ENCODE measurements at places on chromosomes 16 and 17.

DNA sequence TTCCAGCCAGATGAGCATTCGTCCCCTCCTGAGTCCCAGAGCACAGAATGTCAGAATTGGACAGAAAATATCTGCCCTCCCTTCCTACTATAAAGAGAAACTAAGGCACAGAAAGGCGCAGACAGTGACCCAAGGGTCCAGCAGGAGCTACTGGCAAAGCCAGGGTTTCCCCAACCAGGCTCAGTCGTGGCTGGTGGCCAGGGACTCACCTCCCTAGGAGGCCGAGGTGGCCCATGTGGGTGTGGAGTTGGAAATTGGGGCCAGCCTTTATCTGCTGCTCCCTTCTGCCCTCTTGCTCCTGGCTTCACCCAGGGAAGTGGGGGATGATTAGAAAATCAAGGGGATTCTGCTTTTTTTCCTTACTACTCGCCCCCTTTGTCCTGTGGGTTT is 1.1 kb downstream of the DRC7 start:
- DNase-seq = no peak

- no peak for DNase-seq
Observed at GRCh38 chr17:29789196-29790170, 140.5 kb downstream of the SSH2 start.

DNA sequence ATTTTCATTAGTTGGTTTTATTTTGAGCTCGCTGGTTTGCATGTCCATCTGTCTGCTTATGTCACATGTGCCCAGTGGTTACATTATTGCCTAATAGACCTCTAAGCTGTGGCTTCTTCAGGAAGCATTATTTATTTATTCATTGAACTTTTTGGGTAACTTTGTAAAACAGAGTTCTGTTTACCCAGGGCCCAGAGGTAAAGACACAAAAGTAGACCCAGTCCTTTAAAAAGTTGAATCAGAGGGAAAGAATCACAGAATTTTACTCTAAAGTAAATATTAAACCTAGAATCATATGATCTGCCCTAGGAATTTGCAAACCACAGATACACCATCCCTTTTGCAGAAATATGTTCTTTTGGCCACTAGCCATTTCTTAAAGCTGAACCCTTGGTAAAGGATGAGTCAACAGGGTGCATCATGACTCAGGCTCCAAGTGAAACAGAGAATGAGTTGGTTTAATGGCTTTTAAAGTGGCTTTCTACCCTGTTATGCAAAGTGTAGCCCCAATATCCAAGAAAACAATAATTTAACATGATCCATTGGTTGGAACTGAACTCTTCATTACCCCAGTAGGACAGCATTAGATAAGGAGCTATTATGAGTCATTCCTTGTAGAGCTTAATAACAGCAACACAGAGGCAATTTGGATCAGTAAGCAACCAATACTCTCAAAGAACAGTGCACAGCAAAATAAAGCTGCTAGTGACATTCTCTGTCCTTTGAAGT is 236.3 kb downstream of the KCNJ2 start:
- no peak for DNase-seq

- DNase-seq = no peak
Observed at GRCh38 chr17:65696739-65697394, 135.4 kb upstream of the AXIN2 start.

DNA sequence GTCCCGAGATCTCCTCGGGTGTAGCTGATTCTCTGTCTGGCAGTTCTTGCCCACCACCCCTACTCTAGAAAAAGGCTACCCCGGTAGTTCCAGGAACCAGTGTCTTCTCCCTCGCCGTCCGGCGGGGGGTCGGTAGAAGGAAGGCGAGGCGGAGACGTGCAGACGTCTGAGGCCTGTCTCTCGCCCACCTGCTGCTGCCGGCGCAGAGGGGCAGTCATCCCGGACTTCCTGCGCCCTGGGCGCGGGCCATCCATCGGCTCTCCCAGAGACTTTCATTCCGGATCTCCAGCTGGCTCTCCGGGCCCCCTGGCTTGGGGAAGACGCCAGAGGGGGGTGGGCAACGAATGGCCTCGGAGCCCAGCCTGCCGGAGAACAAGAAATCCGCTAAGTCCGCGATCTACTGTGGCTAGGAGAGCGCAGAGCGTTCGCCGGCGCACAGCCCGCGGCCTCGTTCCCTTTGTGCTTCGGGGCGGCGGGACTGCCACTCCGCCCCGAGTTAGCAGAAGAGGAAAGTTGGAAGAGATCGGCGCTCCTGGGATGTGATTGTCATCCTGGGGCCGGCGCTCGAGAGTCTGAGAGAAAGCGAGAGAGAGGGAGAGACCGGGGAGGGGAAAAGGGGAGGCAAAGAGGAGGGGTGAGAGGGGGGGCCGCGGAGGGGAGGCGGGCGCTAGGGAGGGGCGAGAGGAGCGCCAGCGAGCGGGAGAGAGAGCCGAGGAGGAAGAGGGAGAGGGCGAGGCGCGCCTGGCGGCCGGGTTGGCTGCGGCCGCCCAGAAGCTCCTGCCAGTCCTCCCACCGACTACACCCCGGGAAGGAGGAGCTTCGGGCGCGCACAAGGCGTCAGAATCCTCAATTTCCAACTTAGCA is at the start of gene IRX5:
IRX5 (plus strand) TSS at position 861 of the 864 bp plus-strand sequence. CDS start 334 bp downstream, outside the sequence.
- peak; percentile 43 for DNase-seq
